ENCODE measurements at places on chromosomes 3 and 15.

DNA sequence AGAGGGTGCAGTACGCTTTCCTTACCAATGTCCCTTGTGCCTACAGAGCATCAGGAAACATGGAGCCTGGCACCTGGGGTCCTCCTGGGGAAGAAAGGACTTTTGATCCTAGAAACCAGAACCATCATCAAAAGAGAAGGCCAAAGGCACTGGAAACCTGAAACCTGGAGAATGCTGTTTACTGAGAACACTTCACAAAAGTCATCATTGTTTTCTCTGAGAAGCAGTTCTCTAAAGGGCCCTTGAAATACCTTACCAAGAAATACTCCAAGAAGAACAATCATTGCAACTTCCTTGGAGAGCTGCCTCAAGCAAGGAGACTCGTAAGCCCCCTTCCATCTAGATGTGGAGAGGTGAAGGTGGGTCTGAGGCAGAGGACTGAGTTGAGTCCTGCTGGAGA lies 66.0 kb downstream of the TLE3 start:
- DNase-seq, result no peak

- no peak for DNase-seq
Observed at GRCh38 chr15:40467261-40467615, 3.5 kb upstream of the CHST14 start.

- DNase-seq, result no peak
Observed at GRCh38 chr3:188351648-188352047, 197.7 kb downstream of the LPP start.

DNA sequence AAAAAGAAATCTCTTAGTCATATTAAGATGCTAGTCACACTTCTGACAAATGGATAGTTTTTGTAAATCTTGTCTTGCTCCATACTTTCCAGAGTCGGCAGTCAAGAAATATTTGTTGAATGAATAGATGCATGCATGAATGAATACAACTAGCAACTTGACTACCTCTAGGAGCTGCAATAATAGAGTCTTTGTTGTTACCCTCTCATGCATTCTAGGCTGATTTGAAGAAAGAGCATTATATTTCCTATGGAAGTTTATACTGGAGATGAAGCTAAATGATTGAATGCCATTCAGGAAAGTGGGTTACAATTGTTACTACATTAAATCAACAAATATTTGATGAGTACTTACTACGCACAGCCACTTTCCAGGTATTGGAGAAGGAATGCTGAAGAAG lies 18.1 kb upstream of the TRAT1 start:
- DNase-seq, result no peak

DNA sequence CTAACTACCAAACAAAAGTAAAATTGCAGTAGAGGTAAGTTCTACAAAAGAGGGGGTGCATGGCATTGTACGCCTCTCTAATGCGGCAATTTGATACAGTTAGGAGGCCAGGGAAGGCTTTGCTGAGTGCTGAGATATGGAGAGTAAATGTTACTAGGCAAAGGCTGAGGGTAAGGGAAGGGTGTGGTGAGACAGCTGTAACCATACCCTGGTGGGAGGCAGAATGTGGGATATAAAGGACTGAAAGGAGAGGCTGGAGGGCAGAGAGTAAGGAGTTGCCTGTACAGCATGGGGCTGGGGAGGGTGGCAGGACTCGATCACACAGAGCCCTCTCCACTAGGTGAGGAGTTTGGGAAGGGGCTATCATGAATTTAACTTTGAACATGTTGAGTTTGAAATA lies 106.3 kb downstream of the PDCD6IP start:
- no peak for DNase-seq

DNA sequence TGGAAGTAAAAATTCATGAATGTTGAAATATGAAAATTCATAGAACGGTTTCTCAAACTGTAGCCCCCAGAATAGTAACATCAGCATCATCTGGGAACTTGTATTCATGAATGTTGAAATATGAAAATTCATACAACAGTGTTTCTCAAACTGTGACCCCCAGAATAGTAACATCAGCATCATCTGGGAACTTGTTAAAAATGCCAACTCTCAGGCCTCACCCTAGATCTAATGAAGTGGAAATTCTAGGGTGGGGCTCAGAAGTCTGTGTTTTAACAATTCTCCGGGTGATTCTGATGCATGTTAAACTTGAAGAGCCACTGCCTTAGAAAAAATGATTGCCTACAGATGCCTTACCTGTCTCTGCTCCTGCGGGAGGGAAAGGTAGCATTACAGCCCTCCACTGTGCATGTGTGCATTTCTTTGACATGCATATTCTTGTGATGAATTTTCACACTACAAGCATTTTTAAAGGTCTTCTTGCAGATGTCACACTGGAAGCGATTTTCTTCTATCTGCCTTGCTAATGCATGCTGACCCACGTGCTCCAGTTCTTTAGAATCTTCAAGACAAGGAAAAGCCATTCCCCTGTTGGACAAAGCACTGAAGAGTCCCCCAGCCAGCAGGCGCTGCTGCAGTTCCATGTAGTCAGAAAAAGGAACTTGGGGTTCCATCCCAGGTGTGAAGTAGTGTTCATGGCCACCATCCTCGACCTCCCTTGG lies 21.7 kb downstream of the BNC1 start:
- no peak for DNase-seq

DNA sequence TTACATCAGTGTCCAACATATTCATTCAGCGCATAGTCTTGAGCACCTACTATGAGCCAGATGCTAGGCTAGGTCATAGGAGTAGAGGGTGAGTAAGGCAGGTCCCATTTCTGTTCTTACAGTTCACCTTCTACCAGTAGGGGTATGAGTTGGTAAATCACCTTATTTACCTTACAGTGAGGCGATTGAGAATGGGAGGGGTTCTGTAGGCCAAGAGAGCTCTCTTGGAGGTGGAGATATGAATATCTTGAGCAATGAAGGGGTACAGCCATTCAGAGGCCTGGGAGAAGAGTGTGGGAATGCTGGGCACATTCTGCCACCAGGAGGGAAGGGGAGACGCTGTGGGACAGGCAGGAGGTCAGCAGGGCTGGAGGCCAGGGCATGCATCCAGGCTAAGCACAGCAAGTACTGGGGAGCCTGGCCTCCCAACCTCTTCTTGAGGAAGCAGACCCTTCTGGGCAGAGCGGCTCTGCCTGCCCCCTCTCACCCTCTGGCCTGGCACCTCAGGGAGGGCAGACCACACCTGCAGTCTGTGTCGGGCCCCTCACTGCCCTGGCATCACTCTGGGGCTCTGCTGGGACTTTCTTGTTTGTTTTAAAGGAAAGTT lies 123.4 kb downstream of the EEFSEC start:
- DNase-seq, result no peak

DNA sequence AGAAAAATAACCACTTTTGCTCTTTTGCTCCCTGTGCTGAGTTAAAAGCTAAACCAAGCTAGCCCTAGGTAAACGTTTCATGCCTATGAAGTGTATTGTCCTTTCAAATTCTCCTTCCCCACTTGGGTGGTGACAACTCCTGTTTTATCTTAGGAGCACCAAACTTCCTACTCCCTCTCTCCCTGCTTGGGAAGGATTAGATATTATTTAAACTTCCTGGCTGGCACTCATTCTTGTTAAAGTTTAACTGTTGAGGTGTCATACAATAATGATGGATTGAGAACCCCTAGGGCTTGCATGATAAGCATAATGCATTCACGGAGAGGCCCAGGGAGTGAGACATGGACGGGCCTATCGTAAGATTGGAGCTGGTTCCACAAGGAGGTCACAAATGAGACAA lies 29.5 kb downstream of the B4GALT4 start:
- no peak for DNase-seq

GRCh38 chr3:73427048-73427706 lies 197.6 kb downstream of the PDZRN3 start:
- DNase-seq, result no peak

DNA sequence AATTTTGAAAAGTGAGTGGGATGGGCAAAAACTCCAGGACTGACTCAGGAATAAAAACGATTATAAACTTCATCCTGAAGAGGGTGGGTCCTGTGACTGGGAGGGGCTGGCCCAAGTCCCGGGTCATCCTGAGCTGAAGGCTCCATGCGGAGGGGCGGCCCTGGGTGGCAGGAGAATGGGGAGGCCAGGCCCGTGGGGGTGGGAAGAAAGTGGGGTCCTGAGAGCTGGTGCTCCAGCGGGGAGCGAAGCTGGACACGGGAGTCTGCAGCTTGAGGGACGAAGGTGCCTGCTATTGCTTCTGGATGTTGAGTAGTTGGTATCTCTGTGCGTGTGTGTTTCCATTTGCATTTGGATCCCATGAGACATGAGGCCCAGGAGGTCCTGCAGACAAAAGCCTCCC lies 4.7 kb upstream of the OCA2 start:
- no peak for DNase-seq

- DNase-seq, result no peak
Observed at GRCh38 chr15:83904107-83905040, 250.5 kb downstream of the ADAMTSL3 start.

DNA sequence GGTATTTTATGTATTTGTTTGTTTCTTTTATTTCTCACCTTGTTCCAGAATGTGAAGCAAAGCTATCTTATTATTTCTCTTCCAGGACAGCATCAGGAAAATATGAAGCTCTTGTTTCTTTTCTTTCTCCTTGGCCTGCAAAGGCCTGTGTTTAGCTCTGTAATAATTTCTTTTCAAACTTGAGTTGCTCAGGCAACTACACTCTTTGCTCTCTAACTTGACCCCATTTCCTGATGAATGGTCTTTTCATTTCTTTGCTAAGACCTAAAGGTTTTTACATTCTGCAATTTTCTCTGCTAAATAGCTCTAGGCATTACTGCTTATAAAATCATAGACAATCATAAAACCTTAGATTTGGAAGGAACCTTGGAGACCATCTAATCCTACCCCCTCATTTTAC lies 26.2 kb upstream of the ZNF770 start:
- no peak for DNase-seq

GRCh38 chr3:156552973-156553372 lies 1.9 kb downstream of the SSR3 start:
- DNase-seq, result no peak

DNA sequence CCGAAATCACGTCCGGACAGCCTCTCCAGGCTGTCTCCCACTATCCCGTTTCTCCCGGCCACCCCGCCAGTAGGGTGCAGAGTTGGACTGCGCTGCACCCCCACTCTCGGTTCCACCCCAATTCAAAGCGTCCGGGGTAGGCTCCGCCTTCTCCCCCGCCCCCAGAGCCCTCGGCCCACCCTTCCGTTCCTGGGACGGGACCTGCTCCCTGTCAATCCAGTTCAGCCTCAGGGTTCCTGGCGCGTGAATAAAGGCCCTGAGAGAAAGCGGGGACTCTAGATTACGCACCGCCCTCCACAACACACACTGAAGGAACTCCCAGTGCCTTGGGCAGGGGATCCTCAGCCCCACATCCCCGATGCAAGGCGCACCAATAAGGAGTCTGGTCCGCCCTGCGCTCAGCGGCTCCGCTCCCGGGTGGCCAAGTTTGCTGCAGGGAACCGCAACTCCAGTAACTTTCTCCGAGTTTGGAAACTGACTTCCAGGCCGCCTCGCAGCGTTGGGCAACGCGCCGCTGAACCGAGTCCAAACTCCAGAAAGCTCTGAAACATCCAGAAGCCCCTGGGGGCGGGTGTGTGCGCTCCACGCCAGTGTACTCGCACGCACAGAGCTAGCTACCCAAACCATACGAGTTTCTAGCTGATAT lies 1.9 kb downstream of the ADAMTS9 start:
- DNase-seq, result peak; percentile 24

DNA sequence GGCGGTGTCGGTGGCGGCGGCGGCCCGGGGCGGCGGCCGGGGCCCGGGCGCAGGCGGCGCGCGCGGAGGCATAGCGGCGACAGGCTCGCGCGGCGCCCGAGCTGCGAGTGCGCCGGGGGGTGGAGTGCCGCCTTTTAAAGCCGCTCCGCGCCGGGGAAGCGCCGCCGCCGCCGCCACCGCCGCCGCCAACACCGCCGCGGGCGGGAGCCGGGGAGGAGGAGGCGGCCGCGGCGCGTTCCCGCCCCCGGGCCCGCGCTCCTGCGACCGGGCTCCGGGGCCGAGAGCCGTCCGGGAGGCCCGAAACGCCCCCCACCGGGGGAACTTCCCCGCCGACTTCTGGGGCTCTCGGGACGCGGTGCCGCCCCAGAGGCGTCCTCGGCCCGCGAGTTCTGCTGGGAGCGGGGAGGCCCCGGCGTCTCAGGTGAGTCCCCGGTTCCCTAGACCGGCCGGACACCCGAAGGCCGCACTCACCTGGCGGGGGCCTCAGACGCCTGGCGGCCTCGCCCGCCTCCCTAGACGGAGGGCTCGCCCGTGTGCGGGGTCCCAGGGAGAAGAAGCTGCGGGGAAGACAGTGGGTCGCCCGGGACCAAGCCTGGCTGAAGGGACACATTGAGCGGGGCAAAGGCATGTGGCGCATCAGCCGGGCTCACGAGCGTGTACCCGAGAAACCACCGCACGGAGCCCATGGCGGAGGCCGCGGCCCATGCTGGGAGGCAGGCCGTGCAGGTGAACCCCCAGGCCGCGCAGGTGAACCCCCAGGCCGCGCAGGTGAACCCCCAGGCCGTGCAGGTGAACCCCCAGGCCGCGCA lies at the start of gene PCSK6:
PCSK6 (minus strand) TSS at position 109 of the 809 bp plus-strand sequence; CDS start at position 72, 37 bp downstream.
- DNase-seq, result peak; percentile 58

DNA sequence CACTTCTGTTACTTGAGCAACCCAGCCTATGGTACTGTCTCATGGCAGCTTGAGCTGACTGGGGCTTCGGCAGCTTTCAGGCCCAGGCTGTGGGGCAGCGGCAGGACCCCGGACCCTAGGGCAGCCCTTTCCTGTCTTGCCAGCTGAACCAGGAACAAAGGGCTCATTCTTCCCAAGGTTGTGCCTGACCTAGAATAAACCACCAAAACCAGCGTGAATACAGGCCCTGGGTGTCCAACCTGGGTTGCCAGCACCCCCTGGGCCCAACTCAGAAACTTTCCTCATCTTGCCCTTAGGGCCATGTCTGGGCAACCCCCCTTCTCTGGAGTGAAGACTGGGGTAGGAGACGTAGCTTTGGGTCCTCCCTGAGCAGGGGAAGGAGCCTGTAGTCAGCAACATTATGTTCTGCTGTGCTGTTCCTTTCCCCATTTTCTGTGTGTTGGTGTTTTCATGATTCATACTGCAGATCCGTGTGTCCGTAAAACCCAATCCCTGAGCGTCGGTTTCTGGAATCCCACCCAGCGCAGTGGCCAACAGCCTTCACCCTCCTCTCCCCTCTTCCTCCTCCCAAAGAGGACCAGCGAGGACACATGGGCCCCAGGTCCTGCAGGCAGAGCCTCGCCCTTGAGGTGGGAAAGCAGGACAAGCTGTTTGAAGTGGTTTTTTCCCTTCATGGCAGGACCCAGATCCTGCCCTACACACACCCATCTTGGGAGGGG lies 33.5 kb downstream of the TKT start:
- DNase-seq, result no peak

- DNase-seq, result no peak
Observed at GRCh38 chr3:171994646-171995428, 44.5 kb upstream of the FNDC3B start.

GRCh38 chr15:57224664-57225063 lies 151.6 kb upstream of the CGNL1 start:
- no peak for DNase-seq
